EL (cell line): ENCODE measurements at places on chromosomes 1 and 21.
A peak's percentile ranks its signal among the peaks of the same experiment; 100 is the strongest.

- peak; percentile 7 for DNase-seq
These were observed 412.3 kb upstream of the ESRRG start for GRCh38 chr1:217135569-217135915.

DNA sequence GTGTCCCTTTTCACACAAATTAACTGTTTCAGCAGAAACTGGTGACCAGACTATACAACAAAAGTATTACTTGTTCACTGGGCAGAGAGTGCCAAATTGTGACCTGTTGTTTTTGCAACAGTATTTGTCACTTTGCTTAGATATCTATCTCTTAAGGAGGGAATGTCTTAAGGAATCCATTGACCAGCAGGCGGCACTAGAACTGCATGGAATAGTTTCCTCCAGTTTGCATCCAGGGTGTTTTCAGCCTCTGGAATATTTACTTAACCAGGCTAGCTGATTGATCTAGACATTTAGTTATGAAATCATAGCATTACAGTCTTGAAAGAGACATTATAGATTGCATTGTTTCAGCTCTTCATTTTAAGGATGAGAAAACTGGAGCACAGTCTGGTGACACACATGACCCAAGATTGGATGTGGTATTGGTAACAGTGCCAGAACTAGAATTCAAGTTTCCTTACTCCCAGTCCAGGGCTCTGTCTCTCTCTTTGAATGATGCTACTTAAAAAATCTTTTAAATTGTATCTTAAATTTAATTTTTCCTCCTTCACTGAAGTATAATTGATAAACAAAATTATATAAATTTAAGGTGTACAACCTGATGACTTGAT lies 16.9 kb downstream of the RPTN start:
- DNase-seq, result peak; percentile 73

DNA sequence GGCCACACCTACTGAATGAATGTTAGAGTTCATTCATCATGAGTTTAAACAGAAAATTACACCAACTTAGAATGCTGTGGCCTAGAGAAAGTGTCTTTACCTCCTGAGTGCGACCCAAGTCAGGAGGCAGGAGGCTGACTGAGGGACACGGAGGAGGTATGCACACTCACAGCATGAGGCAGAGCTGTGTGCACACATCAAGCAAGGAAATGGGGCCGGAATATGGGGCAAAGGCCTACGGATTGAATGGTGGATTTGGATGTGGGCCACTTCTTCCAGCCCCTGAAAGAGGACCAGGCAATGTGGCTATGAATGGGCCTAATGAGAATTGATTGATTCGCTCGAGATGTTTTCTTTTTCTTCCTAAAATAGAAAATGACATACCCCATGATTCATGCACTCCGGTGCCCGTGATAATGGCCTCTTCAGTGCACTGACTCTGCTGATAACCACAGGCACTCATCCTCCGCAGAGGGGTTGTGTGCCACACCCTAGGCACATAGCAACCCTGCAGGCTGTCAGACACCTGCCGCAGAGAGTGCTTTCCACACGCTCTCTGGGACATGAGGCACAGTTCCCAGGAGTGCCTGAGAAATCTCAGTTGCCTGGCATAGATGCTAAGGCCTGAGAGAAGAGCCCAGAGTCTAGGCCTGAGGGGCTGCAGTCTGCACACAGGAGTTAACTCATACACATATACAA lies 155.5 kb downstream of the GLUL start:
- DNase-seq, result no peak

- DNase-seq, result no peak
These were observed 352.3 kb downstream of the RYR2 start for GRCh38 chr1:237394281-237394680.

- no peak for DNase-seq
These were observed 11.5 kb upstream of the PDXK start for GRCh38 chr21:43707462-43707861.

GRCh38 chr21:44871576-44872269 lies 1.8 kb downstream of the PTTG1IP start:
- peak; percentile 76 for DNase-seq

DNA sequence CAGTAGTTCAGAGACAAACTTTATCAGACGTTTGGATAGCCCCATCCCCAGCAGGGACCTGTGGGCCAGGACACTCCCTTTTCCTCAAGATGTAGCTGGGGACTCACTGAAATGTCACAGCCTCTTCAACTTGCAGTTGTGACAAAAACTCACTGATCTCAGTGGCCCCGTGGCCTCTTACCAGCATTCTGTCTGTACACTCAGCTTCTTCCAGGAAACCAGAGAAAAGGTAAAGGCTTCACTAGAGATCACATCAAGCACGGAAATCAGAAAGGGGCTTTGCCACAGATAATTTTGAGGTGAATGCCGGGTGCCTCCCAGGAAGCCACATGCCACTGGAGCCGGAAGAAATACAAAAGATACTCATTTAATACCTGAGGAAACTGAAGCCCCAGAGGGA lies 122.2 kb downstream of the CCDC185 start:
- DNase-seq, result no peak

DNA sequence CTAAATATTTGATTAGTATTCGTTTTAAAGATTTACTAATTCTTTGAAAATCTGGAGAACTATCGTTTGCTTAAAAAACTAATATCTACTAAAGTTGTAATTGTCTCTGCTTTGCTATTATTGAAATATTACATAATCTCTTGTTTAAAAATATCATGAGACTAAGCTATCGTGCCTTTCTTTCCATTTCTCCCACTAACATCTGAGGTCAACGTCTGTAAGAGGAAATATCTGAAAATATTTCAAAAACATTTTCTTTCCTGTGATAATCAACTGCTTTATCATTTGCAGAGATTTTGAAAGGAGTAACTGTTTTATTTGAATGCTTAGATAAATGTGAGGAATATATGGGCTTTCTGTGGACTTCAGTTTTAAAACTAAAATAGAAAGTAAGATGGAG lies 694.1 kb downstream of the USP25 start:
- no peak for DNase-seq

GRCh38 chr1:213274140-213274539 lies 223.1 kb downstream of the RPS6KC1 start:
- DNase-seq, result peak; percentile 3

DNA sequence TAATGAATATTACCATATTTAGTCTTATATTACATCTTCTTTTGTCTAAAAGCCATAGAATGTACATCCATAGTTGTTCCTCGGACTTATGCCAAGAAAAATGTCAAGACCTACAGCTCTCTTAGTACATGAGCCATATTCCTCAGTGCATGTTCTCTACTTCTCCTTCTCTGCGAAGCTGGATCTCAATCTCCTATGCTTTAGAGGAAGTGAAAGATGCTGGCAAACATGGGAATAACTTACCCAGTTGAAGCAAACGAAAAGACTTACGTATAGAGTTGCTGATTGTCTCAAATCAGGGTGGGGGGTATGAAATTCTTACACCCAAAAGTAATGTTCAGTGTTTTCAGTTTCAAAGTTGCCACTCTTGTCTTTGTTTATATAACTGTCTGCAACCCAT lies 32.7 kb downstream of the OR13G1 start:
- DNase-seq, result no peak

DNA sequence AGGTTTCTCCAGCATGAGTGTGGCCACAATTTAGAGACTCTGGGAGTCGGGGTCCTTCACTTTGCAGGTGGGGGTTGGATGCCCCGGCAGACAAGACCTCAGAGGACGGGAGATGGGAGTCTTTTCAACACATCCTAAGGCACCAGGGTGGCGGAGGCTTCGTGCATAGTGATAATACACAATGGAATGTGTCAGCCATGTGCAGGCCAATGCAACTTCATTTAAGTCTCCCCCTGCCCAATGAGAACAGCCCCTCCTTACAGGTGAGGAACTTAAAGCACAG lies 75.9 kb upstream of the IFFO2 start:
- no peak for DNase-seq

GRCh38 chr1:30745156-30745833 lies 12.3 kb downstream of the LAPTM5 start:
- DNase-seq, result no peak
